ENCODE measurements at places on chromosomes 3 and 15. TPM values are rescaled to one million over a fixed set of nuclear protein-coding genes. Genes with fewer than 3 reads are reported as not detected.

DNA sequence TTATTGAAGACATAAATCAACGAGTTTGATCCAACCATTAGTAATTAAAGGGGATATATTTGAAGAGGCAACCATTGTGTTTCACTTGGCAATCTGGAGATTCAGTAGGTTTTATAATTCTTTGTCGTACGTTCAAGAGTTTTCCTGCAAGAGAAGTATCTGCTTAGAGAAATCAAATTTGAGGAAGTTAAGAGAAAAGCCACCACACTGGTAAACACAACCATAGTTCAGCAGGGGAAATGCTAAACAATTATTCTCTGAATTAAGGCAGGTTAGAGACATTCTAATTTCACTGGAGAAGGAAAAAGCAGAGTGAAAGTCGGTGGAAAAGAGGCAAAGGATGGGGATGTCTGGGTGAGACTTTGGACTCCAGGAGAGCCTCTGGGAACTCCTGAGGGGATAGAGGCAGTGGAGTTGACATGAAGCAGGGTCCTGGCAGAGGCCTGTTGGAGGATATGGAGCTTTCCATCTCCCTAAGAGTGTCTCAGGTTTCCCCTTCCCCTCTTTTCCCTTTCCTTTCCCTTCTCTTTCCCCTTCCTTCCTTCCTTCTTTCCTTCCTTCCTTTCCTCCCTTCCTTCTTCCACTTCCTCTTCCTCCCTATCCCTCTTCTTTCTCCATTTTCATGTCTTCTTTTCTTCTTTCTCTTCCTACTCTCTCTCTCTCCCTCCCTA is 26.5 kb downstream of the SPINK8 start:
- no peak for DNase-seq

- no peak for DNase-seq
Measured at GRCh38 chr3:139124197-139124596, 79.5 kb upstream of the PRR23C start.

The PROS1 gene
- polyA plus RNA-seq, result 29.8 TPM

GRCh38 chr3:119632829-119633228 is 27.6 kb downstream of the POPDC2 start:
- DNase-seq, result no peak

GRCh38 chr3:27752926-27753325 is 30.8 kb upstream of the EOMES start:
- DNase-seq, result no peak

- no peak for DNase-seq
Measured at GRCh38 chr15:91100814-91101607, 954 bp downstream of the SV2B start.
